ENCODE measurements at places on chromosomes 7 and 10. TPM values are rescaled to one million over a fixed set of nuclear protein-coding genes. Genes with fewer than 3 reads are reported as not detected.
A peak's percentile ranks its signal among the peaks of the same experiment; 100 is the strongest.

BLNK gene
- 8.2 TPM for total RNA-seq

DNA sequence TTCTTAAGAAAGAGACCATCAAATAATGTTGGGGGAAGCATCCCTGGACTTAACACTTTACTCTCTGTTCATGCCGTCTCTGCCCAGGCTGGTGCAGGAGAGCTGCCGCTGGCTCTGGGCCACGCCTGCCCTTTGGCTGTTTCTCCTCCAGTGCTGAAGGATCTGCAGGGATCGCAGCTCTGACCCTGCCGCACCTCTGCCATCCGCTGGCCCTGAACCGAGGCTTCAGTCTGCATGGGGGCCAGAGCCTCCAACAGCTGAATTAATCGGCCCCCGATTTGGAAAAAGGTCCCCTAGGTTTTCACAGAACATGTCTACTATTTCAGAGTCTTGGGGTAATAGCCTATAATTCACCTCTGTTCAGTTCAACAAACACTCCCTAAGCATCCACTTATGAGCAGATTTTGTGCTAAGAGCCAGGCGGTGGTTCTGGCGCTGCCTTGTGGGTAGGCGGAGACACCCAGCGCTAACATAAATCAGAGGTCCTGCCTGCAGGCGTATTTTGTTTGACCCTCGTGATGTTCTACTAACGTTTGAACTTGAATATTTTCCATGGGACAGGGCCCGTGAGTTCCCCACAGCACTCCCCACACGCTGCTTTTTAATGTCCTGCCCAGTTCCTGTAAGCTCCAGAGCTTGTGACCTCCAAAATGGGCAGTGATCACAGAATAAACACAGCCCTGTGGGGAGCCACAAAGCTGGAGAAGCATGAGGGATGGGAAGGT lies 99.0 kb downstream of the DYNC2I1 start:
- H3K4me1 ChIP-seq: no peaks in the 10 kb centered on the region
- DNase-seq: no peak
- no peak overlapping the region for H3K4me3 ChIP-seq
- H3K27me3 ChIP-seq: no peaks in the 10 kb centered on the region
- peaks cover 21% of the 10 kb centered on the region for H3K36me3 ChIP-seq
- H3K27ac ChIP-seq: no peak overlapping the region

GRCh38 chr7:33193308-33193864 lies 64.0 kb downstream of the BBS9 start:
- peaks cover 8% of the 10 kb centered on the region for H3K4me1 ChIP-seq
- H3K27me3 ChIP-seq: no peaks in the 10 kb centered on the region
- H3K27ac ChIP-seq: no peak overlapping the region

DNA sequence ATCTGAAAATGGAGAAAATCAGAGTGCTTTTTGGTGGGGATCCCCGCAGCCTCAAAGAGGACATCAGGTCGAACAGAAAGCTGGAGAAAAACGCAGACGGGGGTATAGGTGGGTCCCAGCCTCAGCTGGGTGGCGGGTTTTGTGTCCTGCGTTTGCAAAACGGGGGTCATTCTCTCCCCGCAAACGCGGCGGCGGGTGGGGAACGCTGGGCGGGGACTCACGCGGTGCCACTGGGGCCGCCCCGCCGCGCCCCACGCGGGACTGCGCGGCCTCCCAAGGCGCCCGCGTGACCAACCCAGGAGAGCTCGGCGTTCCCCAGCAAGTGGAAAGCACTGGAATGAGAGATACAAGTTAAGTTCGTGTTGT lies 806 bp upstream of the VIPR2 start:
- H3K36me3 ChIP-seq: no peaks in the 10 kb centered on the region
- H3K27ac ChIP-seq: no peak overlapping the region
- H3K27me3 ChIP-seq: peaks cover 51% of the 10 kb centered on the region

PDLIM1 gene
- total RNA-seq: 122 TPM

INSYN2A gene
- 0.09 TPM for total RNA-seq

- peak overlapping the region; percentile 95 for H3K27ac ChIP-seq
- no peaks in the 10 kb centered on the region for H3K27me3 ChIP-seq
- H3K4me1 ChIP-seq: peaks cover 39% of the 10 kb centered on the region
- H3K4me3 ChIP-seq: peak overlapping the region; percentile 95
- no peaks in the 10 kb centered on the region for H3K36me3 ChIP-seq
- DNase-seq: no peak
These were observed 1.8 kb downstream of the KIAA1549 start for GRCh38 chr7:138979226-138979979.

DNA sequence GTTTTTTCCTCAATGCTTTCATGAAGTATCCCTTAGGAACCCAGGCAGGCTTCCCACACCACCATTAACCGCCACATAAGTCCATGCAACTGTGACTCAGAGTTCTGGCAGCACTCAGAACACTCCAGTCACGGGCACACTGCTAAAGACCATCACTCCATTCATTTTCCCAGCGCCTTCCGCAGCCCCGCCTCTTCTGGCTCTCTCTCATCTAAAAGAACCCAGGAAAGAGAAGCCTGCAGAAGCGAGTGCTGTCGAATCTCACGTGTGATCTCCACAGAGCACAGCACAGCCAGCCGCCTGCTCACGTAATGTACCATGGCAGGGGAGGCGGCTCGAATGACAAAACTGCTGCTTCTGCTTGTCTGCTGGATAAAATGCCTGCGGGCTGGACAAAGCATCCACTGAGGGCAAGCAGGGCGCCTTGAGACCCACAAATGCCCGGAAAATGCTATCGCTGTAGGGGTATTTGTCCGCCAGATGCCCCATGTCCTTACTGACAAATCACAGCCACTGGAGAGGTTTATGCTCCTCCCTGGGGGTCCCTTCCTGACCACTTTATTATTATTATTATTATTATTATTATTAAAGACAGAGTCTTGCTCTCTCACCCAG lies 1.8 kb downstream of the PSMG3 start:
- no peaks in the 10 kb centered on the region for H3K27me3 ChIP-seq
- H3K36me3 ChIP-seq: peaks cover 11% of the 10 kb centered on the region
- peak overlapping the region; percentile 44 for H3K4me3 ChIP-seq
- peak overlapping the region; percentile 47 for H3K27ac ChIP-seq

FRMD4A gene
- 42.4 TPM for total RNA-seq

DNA sequence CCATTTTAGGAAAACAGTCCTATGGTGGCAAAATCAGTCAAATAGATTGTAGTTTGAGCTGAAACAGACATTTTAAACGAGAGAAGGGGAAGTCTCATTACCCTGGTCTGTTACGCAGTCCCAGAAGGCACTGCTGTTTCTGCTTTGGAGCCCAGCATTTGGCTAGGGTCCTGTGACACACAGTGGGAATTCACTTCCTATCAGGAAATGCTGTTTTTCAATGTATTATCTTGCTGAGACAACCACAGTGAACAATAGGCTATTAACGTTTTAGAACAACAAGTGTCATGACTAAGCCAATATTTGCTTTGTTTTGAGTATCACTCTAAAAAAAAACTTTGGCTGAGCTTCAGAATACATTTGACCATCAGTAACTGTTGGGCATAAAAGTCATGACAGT lies 74.1 kb downstream of the ADD3 start:
- no peak overlapping the region for H3K4me3 ChIP-seq
- H3K36me3 ChIP-seq: peaks cover 2% of the 10 kb centered on the region
- H3K27ac ChIP-seq: peak overlapping the region; percentile 41
- DNase-seq: no peak
- H3K4me1 ChIP-seq: peaks cover 47% of the 10 kb centered on the region

- H3K36me3 ChIP-seq: no peaks in the 10 kb centered on the region
- no peak for DNase-seq
- peak overlapping the region; percentile 83 for H3K27ac ChIP-seq
- peaks cover 27% of the 10 kb centered on the region for H3K4me1 ChIP-seq
- H3K27me3 ChIP-seq: no peaks in the 10 kb centered on the region
These were observed 87.0 kb downstream of the HGF start for GRCh38 chr7:81682873-81683272.

AZGP1 gene
- 0.27 TPM for total RNA-seq

EGR2 gene
- 16.9 TPM for total RNA-seq

PPP1R3C gene
- 9.9 TPM for total RNA-seq

GRCh38 chr10:129023082-129023481 lies 444.0 kb upstream of the MGMT start:
- H3K4me1 ChIP-seq: peaks cover 34% of the 10 kb centered on the region
- peaks cover 7% of the 10 kb centered on the region for H3K27me3 ChIP-seq
- no peak overlapping the region for H3K4me3 ChIP-seq
- DNase-seq: no peak
